HT-29 (cell line): ENCODE measurements at places on chromosomes 3 and 15. TPM values are rescaled to one million over a fixed set of nuclear protein-coding genes. Genes with fewer than 3 reads are reported as not detected.
A peak's percentile ranks its signal among the peaks of the same experiment; 100 is the strongest.

GRIP2 gene
- total RNA-seq: not detected in 2 replicates

LRRK1 gene
- 20.9 and 25.0 TPM in 2 replicates for total RNA-seq

PLCH1 gene
- 1.9 TPM in 2 replicates for total RNA-seq

HDC gene
- total RNA-seq: not detected in 2 replicates

- no peak for DNase-seq
Measured at GRCh38 chr3:36476286-36476942, 96.1 kb downstream of the STAC start.

DNA sequence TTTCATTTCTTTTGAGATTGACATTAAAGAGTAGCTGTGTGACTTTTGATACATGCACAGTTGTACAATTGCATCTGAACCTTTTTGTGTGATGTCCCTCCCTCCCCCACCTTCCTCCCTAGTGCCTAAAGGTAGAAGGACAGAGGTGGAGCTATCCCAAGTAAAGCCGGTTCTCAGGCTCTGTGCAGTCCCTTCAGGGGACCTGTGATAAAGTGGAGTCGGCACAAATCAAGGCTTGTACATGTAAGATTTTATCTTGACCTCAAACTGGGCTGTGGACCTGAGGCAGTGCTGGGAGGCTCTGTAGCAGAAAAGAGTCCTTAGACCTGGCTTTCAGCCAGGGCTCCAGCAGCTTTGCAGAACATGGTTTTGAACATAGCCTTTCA lies 55.5 kb upstream of the CMTM7 start:
- DNase-seq: no peak

GRCh38 chr3:20080956-20081554 lies 40.8 kb downstream of the KAT2B start:
- DNase-seq: no peak

DNA sequence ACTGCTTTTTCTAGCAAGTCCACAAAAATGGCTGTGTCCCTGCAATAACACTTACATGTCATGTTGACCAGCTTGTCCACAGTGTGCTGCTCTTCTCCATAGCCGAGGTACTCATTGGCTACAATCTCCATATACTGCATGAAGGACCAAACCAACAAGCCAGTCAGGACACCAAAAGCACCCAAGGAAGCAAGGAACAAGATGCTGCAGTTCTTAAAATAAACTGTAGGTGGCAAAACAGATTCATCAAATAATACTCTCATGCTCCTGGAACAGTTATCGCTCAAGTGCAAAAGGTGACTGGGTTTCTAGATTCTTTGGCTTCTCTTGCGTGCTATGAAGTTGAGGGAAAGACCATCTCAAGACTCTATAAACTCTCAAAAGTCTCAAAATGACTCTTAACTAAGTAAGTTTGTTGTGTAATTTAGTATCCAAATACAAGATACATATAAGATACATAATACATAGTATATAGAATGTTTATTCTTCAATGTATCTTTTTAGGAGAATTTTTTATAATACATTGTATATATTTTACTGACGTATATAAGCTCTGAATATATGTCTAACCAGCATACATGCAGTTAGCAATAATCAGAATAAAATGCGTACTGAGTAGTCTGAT lies 57.0 kb downstream of the NEK10 start:
- peak; percentile 85 for DNase-seq

DNA sequence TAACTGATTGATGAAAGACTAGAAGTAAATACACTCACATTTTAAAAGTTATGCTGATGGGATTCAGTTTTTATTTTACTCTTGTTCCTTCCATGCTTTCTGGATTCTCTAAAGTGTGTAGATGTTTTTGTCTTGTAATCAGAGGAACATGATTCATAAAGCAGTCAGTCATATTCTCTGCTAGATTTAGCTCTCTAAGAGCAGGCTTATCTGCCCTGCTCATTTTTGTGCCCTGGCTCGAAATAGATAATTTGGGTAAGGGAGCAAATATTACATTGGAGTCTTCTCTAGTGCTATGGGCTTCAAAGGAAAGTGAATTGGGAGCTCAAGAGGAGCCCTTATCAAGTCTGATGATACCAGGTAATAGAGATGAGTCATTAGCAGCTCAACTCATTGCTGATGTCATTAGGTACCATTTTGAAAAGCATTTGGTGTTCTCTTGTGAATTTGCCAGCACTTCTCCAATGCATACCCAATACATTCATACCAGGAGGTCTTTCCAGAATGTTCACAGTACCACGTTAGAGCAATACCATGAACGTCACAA lies 27.7 kb downstream of the SACM1L start:
- no peak for DNase-seq

- DNase-seq: no peak
Measured at GRCh38 chr3:90034038-90034437, 926.6 kb downstream of the EPHA3 start.

- DNase-seq: no peak
Measured at GRCh38 chr3:143791386-143791785, 56.9 kb downstream of the SLC9A9 start.

DNA sequence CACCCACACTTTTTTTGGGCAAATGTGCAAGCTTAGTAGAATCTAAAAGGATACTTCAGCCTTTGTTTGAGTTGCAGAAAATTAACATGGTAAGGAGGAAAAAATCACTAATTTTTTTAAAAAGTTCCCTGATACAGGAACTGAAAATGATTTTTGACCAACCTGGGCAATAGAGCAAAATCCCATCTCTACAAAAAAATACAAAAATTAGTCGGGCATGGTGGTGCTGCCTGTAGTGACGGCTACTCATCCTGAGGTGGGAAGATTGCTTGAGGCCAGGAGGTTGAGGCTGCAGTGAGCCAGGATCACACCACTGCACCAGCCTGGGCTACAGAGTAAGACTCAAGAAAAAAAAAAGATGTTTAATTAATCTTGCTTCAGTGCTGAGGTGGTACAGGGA lies 10.6 kb upstream of the GABPB1 start:
- no peak for DNase-seq
